ENCODE measurements at places on chromosomes 6 and 20.

GRCh38 chr20:51423290-51423667, 119.2 kb downstream of the NFATC2 start:
- DNase-seq = no peak

DNA sequence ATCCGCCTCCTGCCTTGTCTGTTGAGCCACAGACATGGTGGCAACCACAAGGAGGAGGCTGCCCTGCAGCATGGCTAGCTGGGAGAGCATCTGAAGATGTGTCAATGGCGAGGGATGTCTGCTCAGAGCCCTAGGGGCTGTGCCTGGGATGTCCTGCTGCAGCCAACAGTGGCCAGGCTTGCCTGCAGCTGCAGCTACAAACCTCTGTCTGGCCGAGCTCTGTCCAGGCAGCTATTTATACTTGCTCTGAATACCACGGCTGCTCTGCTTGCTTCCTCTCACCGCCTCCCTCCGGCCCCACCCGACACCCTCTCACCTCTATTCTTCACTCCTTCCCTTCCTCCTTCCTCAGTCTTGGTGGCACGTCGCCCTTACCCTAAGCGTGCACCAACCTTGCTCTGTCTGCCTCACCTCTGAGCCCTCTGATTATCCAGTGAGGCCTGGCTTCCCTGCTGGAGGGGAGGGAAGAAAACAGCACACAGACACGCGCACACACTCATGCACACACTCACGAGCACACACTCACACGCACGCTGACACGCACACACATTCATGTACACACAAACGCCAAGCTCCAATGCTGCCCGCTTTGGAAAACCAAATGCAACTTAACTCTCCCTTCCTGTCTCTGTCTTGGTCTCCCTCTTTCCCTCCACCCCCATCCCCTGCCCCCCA, at the start of gene ANGPT4:
ANGPT4 (minus strand) TSS at position 210 of the 675 bp plus-strand sequence; CDS start at position 90, 120 bp downstream.
- DNase-seq = no peak

- no peak for DNase-seq
These were observed 142.3 kb downstream of the TFAP2A start for GRCh38 chr6:10272591-10272990.

- no peak for DNase-seq
These were observed 43.9 kb upstream of the GJE1 start for GRCh38 chr6:142088858-142089216.

DNA sequence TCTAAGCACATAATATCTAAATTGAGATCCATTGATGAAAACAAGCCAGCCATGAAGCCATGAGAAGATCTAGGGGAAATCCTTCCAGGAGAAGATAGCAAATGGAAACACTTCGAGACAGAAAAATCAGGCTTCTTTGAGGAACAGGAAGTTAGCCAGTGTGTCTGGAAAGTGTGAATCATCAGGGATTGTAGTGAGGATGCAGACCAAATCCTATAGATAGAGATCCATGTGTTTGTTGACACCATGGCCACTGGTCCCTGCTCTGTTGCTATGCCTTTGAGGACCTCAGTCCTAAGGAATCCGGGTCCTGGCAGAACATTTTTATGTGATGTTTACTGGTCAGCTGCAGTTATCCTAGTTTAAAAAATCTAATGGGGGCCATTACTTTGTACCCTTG, 6.6 kb upstream of the ELOVL2 start:
- DNase-seq = no peak

- DNase-seq = no peak
These were observed 13.6 kb downstream of the TXLNB start for GRCh38 chr6:139278190-139278589.

DNA sequence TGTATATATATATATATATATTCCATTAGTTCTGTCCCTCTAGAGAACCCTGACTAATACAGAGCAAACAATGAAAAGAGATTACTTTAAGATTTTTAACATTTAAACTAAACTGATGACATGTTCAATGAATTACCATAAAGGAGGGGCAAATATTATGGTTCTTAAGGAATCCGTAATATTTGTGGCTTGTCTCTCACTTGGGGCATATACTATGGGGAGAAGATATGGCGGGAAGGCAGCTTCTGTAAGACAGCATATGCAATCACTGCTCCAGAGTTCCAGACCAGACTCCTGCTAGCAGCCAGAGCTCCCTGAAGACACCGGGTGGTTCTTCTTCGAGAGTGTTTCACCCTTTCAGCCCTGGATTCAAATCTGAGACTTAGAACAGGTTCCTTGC, 321.1 kb upstream of the NT5E start:
- DNase-seq = no peak

GRCh38 chr20:51374456-51374830, 168.1 kb downstream of the NFATC2 start:
- DNase-seq = no peak

- DNase-seq = no peak
These were observed 1.4 kb downstream of the ELOVL5 start for GRCh38 chr6:53347250-53347920.

GRCh38 chr6:44128020-44128917, 915 bp downstream of the TMEM63B start:
- no peak for DNase-seq

GRCh38 chr20:5550733-5551529, 199.3 kb upstream of the SHLD1 start:
- no peak for DNase-seq

GRCh38 chr20:16974080-16974854, 226.1 kb downstream of the OTOR start:
- DNase-seq = no peak

DNA sequence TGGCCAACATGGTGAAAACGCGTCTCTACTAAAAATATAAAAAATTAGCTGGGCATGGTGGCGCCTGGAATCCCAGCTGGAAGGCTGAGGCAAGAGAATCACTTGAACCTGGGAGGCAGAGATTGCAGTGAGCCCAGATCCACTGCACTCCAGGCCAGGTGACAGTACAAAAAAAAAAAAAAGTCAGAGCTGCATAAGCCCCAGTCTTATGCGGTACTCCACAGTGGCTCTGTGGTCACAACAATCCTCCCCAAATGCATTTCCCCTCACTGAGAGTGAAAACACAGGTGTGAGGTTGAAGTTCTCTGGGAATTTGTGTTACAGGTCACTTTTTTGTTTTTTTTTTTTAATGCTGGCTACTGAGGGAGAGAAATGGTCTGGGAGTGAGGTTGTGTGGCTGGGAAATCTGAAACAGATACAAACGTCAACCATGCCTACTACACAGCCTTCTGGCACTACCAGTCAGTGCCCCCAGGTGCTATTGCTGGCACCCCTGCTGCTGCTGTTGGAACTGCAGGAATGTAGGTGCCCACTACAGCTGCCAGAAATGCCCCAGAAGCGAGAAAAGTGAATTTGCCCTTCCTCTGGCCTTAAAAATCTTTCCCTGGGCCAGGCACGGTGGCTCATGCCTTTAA, 5.7 kb downstream of the MRPS26 start:
- DNase-seq = no peak

DNA sequence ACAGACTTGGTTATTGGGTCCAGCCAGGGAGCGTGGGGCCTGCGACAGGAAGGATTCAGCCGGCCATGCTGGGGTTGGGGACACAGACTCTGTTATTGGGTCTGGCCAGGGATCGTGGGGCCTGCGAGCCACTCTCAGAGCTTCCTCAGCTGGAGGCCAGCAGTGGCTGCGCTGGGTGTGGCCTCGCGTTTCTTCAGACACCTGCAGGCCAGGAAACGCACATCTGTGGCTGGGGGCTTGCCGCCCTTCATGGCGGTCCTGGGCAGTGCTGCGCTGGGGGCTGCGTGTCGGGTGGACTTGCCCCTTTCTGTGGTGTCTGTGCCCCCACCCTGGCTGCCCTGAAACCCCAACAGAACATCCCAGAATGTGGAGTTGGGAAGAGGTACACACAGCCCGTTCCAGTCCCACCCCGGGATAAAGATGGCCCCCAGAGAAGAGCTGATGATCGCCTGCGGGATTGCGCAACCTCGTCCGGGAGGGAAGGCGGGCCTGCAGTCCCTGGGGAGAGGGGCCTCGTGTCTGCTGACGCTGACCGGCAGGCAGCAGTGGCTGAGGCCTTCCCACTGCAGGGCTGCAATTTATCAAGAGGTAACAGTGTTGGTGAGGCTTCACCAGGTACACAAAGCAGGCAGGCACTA, 16.9 kb upstream of the MTG2 start:
- no peak for DNase-seq

DNA sequence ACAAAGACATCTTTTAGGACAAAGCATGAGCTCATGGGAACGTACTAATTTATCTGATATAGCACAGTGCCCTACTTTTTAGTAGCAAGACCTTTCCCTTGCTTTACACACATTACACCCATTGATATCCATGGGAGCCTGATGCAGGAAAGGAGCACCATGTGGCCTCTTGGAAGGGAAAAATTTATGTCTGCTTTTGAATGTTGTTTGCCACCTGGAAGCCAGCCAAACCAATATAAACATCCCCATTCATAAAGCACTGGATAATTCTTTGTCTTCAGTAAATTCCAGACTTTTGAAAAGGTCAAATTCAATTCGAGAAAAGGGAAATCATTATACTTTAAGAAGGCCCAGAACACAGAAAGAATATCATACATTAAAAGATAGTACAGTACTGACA, 152.3 kb upstream of the BEND6 start:
- no peak for DNase-seq

DNA sequence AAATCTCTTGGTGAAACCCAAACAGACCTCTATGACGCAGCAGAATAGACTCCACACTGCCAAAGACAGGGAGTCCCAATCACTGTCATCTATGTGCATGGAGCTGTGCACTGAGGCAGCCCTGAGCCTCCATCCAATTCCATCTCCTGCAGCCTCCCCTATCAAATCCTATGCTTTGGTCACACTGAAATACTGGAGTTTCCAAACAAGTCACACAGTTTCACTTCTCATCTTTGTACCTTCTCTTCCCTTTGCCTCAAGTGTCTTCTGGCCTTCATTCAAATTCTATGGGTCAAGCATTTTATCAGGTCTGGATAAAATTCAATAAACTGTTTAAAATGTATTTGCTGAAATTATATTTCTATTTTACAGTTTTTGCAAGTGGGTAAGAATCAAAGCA, 38.5 kb downstream of the FBXL4 start:
- DNase-seq = no peak
